ENCODE measurements at places on chromosomes 2 and 18.
A peak's percentile ranks its signal among the peaks of the same experiment; 100 is the strongest.

DNA sequence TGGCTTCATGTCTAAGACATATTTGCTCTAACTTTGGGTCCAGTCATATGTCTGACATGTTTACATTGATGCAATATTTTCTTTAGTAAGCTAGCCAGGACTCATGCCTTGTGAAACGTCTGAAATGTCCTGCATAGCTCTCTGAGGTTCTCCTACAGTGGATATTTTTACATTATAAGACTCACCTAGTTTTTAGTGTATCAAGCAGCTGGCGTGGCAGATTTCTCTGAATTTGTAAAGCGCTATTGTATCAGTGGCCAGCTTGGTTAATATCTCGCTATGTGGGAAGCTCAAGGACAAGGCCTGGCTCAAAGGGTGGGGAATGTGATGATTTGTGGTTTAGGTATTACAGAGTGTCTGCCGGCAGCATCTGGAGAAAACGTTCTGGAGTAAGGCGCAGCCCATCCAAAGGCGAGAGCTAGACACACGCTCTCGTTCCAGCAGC, 164.3 kb downstream of the LTBP1 start:
- DNase-seq: no peak

DNA sequence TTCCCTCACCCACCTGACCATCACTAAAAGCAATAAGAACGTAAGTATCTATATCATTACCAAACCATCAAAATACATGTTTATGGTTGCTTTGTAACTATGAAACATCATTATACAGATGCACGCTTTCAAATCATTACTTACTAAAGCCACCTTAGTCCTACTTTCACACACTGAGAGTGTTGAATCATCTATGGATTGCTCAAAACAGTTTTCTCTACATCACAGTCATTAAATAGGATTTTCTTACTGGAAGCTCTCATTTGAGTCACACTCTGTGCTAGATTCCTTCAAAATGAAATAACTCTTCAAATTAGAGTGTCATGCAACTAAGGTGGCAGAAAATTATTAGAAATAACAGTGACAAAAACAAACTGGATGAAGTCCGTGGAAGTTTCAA, 878.4 kb downstream of the CPS1 start:
- DNase-seq: no peak

- no peak for DNase-seq
Observed at GRCh38 chr2:202408546-202409140, 32.5 kb downstream of the BMPR2 start.

- no peak for DNase-seq
Observed at GRCh38 chr2:53670331-53670730, 97.3 kb upstream of the CHAC2 start.

GRCh38 chr18:12491611-12492435, 84.1 kb downstream of the PRELID3A start:
- DNase-seq: no peak

DNA sequence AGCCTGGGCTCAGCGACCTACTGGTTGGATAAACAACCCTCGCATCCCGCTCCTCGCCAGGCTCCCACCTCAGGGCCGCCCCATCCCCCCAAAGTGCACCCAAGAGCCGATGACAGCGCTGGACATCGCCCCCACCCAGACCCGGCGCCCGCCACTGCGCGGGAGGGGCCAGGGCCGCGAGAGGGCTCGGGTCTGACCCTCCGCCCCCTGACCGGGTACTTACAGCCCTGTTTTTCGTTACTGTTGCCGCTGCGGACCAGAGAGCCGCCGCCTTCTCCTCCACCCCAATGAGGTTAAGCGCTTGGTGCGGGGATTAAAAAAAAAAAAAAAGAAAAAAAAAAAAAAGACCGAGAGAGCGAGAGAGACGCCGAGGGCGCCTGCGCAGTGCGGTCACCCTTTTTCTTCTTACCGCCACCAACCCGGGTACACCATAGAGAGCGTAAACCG, at the start of gene CLASP1:
Gene CLASP1, minus strand, starts transcription at position 314 of the 447 bp plus-strand sequence. CDS start 43,567 bp downstream, outside the sequence.
- no peak for DNase-seq

DNA sequence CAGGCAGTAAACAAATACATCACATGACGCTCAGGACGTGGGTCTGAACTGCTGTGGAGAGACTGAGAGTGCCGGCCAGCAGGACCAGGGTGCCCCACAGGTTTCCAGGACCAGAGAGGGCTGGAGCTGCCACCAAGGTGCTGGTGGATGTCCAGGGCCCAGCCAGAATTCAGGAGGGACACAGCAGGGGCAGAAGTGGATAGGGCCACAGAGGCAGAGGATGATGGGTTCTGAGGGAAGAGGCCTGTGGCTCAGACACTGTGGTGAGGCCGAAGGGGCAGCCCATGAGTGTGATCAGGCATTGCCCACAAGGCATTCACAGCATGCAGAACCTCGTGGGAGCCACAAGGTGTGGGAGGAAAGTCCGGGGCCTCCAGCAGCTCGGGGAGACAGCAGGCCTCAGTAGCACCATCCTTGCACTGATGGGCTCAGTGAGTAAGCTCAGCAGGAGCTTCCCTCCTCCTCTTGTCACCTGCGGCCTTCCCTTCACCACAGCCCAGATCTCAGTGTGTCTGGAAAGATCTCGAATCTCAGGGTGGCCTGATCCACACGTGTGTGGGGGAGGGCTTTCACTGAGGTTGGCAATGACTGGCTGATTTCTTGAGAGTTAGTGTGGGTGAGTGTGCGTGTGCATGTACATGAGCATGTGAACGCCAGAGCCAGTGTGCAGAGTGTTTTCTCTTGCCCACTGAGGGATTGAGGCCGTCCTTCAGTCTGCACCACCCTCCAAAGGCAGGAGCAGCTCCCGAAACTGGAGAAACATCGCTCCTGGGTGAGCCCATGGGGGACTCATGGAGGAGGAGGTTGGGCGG, 181.8 kb upstream of the RAB6C start:
- no peak for DNase-seq

DNA sequence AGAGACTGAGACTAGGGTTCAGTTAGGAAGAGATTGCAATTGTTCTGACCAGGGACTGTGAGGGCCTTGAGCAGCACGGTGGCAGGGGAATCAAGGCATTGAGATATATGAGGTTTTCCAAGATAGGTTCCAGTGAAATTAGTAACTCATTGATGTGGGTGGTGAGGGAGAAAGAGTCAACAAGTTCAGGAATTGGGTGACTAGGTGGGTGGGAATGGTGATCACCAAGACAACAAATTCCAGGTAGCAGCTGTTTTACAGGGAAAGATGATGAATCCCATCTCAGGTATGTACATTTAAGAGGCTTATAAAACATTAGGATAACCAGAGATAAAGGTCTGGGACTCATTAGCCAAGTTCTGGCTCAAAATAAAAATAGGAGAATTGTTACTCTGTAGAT, 251.5 kb upstream of the MGAT5 start:
- DNase-seq: no peak

DNA sequence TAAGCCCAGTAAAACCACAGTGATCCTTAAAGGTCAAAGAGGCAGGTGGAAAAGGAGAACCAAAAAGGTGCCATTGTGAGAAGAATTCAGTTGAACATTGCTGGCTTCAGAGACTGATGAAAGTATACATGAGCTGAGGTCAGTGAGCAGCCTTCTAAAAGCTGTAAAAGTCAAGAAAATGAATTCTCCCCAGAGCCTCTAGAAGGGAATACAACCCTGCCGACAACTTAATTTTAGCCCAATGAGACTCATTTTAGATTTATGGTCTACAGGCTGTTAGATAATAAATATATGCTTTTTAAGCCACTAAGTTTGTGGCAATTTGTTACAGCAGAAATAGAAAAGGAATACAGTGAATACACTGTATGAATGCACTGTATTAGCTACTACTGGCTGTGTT, 911.4 kb downstream of the TRIB2 start:
- no peak for DNase-seq

DNA sequence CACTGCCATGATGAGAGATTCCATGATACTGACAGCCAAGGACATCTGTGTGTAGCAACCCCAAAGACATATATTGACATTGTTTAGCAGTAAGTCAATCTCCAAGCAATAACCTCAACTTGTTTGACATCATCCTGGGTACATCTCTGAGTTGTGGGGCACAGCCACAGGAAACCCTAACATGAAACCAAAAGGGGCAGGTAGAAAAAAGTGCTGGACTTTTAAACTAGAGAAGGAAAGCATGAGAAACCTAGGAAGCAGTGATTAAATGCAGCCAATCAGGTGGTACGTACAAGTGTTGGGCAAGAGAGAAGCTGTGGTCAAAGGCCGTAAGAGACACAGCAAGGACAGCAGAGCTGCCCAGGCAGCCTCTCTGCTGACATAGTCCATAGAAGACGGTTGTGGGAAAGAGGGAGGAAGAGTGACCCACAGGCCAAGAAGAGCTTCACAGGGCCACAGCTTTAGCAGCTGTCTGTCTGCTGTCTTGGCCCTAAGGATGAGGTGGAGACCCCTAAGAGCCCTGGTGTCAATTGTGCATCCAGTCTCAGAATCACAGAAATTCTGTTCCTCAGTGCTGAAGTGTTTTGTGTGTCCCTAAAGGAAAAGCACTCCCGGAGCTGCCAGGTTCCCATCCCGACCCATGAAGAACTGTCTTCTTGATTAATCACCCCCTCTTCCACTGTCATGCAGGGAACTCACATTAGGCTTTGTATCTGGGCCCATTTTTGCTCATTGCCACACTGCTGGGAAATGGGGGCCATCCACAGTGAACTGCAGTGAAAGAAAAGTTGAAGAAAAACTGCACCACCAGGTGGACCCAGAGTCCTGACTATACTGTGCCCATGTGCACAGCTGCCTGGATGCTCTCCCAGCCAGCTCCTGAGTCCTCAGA, 25.4 kb upstream of the CHN1 start:
- DNase-seq: peak; percentile 47

GRCh38 chr2:128449226-128450061, 130.8 kb upstream of the HS6ST1 start:
- DNase-seq: no peak

GRCh38 chr18:24500766-24501165, 40.3 kb downstream of the HRH4 start:
- DNase-seq: no peak

DNA sequence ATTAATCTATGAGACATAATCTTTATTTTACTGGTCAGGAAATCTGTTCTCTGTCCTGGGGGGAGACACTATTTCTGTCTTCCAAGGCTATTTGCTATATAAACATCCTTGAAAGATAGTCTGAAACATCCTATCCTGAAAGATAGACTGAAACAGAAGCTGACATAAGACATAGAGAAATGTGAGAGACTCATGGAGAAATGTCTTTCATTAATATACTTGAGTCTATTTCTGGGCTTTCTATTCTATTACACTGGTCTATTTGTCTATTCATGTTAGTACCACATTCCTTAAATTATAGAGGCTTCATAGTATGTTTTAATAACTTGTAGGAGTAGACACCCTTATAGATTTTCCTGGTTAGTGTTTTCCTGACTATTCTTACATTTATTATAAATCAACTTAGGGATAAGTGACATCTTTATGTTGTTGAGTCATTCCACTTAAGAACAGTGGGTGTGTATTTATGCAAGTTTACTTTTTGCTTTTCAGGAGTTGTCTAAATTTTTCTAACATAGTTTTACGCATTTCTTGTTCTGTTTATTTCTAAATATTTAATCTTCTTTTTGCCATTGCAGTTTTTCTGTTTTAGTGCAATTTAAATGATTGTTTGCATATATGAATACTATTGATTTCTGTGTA, 244.9 kb upstream of the ZSWIM2 start:
- no peak for DNase-seq

DNA sequence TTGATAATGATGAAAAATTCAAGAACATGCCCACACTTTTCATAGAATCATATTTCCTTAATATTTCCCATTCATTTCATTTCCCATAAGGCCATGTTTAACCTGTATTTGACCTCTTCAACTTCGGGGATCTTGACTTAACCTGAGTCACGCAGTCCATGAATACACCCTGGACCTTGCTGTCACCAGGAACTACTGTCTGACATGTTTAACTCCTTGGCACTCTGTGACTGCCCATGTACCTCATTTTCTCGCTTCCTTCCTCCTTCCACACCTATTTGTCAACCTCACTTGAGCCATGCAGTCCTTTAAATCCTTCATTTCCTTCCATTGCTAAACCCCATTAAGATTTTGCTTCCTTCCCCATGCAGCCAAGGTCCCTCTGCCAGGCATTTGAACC, 16.3 kb downstream of the ABCB11 start:
- DNase-seq: no peak

All from SW480 (cell line).